Tibial nerve (tissue), 4 donors: ENCODE measurements at places on chromosomes 2 and 18. TPM values are rescaled to one million over a fixed set of nuclear protein-coding genes. Genes with fewer than 3 reads are reported as not detected.

Gene NAGK
- 113 TPM for total RNA-seq

Gene MEP1B
- not detected for total RNA-seq

Gene ESPNL
- total RNA-seq, result not detected

Gene INO80B
- 40.6 TPM for total RNA-seq

Gene CCDC68
- 3.9 TPM for total RNA-seq

Gene FEV
- not detected for total RNA-seq

Gene CHRND
- total RNA-seq, result not detected

Gene GPR39
- 1.8 TPM for total RNA-seq
